ENCODE measurements at places on chromosomes 7 and 10.

DNA sequence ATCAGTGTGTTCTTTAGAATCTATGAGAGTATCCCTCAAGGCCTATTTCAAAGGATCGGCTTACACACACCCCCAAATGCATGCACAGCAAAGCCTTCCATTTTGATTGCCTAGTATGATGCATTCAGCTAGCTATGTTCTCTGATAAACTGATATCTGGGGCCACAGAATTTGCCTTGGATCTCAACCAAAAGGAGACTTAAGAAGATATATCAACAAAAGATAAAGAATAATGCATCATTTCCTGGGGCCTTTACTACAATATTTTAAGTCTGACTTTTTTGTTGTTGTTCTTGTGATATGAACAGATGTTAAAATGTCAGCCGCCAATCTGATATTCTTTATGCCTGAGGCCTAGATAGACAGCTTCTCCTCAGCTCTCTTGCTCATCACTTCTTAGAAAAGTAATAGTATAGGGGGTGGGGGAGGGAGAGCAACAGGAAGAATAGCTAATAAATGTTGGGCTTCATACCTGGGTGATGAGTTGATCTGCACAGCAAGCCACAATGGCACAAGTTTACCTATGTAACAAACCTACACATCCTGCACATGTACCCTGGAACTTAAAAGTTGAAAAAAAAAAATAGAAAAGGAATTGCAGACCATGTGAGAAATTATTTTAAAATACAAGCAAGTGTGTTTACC, 792.9 kb upstream of the GHITM start:
- DNase-seq = no peak

GRCh38 chr7:66321283-66321682, 116.1 kb downstream of the TPST1 start:
- no peak for DNase-seq

DNA sequence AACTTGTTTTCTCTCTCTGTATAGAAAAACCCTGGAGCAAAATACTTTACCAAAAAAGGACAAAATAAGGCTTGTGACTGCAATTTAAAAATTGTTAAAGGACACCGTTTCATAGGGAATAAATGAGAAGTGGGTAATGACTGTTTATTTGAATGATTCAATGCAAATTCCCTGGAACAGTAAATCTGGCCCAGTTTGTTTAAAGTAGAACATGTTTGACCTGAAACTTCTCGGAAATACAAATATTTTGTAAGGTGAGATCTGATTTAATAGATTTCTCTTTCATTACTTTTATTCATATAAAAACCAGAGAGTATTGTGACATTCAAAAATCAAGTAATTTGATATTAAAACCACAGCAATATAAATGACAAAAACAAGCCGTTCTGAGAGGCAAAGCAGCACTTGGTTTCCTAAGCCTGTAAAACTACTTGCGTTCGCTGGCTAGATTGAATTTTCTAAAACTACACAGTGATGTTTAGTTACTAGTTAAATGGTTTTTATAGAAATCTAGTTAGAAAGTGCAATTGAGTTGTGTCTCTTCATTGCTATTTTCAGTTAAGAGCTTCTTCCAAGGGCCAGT, 76.8 kb upstream of the PITRM1 start:
- no peak for DNase-seq

- DNase-seq = no peak
Observed at GRCh38 chr7:137888241-137888640, 41.5 kb upstream of the DGKI start.

GRCh38 chr10:120229641-120230040, 227.4 kb upstream of the PLPP4 start:
- no peak for DNase-seq

- DNase-seq = no peak
Observed at GRCh38 chr10:110358869-110359629, 54.3 kb upstream of the SMNDC1 start.

- no peak for DNase-seq
Observed at GRCh38 chr10:34584164-34584563, 230.9 kb downstream of the PARD3 start.
